B cell (primary cell): ENCODE measurements at places on chromosomes 12 and 14. TPM values are rescaled to one million over a fixed set of nuclear protein-coding genes. Genes with fewer than 3 reads are reported as not detected.

Gene NTN4
- total RNA-seq, result not detected in 2 replicates

Gene PSMC1
- total RNA-seq, result 50.2 and 51.6 TPM in 2 replicates

Gene KRT85
- not detected in 2 replicates for total RNA-seq

Gene SMARCD1
- total RNA-seq, result 101 and 104 TPM in 2 replicates

Gene FAM222A
- total RNA-seq, result 4.6 and 4.7 TPM in 2 replicates

Gene LDHB
- total RNA-seq, result 161 and 163 TPM in 2 replicates

Gene RFX4
- not detected in 2 replicates for total RNA-seq

Gene PRDM4
- 117 TPM in 2 replicates for total RNA-seq

Gene EXOC5
- total RNA-seq, result 56.6 and 60.0 TPM in 2 replicates

Gene NPFF
- total RNA-seq, result not detected in 2 replicates

Gene SUOX
- total RNA-seq, result 6.3 and 7.5 TPM in 2 replicates

Gene KRT83
- not detected in 2 replicates for total RNA-seq

Gene IKZF4
- 7.6 and 8.9 TPM in 2 replicates for total RNA-seq
